ENCODE measurements at places on chromosomes 16 and 17.

DNA sequence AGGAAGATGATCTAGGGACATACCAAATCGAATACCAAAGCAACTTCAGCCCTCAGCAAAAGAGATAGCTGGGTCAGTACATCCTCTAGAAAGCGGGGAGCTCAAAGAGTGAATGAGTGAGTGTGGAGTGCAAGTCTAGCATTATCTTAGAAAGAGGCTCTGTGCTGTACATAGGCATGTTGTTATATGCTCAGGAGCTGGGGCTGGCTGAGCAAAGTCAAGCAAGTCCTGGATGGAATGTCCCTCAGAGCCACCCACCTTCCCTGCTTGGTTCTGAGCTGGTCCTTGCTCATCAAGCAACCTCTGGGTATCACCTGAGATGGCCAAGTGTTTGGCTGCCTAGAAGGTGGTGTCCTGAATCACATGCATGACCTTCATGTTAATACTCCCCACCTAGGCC, 4.9 kb upstream of the KLHL11 start:
- no peak for DNase-seq

GRCh38 chr17:73293031-73293430, 18.8 kb downstream of the CDC42EP4 start:
- no peak for DNase-seq

DNA sequence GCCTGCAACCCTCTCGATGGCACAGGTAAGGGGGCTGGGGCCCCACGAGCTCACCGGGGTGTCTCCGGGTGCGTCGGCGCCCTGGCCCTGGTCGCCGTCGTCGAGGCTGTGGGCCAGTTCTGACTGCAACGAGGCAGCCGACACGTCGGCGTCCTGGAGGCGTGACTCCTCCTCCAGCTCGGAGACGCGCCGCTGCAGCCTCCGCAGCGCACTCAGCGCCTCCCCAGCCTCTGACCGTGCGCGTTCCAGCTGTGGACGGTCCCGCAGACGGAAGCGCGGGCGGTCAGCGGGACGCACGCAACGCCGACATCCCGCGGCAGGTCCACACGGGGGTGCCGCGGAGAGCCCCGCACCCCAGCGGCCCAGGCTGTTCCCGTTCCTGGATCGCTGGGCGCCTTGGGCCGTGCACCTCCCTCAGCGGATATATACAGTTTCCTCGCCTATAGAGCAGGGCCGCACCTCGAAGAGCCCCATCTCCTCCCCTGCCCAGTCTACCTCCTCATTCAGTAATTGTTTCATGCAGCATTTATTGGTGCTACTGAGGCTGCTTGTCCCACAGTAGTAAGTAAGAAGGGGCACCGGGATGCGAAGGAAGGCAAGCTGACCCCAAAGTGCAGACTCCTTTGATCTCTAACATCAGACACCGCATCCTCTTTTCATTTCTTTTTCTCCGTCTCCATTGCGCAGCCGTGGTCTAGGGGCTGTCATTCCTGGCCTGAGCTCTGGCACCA, 5.8 kb downstream of the THOC6 start:
- DNase-seq = no peak

- no peak for DNase-seq
Observed at GRCh38 chr16:51453251-51453650, 302.2 kb upstream of the SALL1 start.

DNA sequence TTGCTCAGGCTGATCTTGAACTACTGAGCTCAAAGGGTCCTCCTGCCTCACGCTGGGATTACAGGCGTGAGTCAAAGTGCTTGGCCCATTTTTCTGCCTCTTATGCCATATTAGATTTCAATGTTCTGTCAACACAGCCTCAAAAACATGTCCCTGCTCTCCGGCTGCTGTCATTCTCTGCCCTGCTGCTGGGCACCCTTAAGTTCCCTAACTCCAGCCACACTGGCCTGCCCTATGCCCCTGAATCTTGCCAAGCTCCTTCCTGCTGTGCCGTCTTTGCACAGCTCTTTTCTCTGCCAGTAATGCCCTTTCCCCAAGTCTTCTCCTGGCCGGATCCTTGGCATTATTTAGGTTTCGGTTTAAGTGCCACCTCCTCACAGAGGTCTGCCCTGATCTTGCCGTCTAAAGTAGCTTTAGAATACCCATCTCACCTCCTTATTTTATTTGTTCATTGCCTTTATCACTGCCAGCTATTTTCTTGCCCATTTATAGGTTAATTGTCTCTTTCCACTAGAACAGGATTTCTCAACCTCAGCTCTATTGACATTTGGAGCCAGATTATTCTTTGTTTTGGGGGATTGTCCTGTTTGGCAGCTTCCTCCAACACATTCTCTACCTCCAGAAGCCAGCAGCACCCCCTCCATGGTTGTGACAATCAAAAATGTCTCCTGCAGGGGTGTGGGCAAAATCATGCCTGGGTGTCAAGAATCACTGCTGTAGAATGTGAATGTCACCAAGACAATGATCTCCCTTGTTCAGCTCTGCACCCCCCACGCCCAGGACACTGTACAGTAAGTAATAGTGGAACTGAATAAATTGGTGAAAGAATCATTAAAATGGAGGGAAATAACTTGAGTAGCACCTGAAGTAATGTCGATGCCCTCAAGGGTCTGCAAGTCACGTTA, 168.2 kb downstream of the CYLD start:
- no peak for DNase-seq

DNA sequence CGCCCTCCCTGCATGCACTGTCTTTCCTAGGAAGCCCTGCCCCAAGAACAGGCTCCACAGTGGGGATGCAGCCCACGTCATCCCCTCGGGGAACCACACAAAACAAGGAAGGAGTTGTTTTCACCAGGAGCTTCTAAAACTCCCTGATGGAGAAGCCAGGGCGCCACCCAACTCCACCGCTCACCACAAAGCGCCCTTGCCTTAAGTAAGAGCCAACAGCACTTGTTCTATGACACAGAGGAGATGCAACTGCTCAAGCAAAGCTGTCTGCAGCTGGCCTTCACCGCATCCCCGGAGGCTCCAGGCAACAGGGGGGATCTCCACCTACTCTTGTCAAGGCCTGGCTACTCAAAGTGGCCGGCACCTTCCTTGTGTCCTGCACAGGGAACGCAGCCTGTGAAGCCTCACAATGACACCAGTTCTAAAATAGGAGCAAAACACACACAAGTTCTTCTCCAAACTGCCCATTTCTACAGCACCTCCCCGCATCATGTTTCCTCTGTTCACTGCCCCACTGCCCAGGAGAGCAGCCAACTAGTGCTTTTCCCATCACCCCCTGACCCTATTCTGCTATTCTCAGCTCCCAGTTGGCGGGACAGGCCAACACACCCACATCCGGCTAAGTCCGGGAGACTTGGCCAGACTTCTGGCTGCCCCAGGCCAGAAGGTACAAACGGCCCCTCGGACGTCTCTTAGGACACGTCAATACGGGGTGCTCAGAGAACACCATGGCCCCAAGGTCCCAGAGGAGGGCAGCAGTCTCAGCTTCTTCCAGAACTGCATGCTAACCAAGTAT, 24.2 kb downstream of the MPG start:
- no peak for DNase-seq

DNA sequence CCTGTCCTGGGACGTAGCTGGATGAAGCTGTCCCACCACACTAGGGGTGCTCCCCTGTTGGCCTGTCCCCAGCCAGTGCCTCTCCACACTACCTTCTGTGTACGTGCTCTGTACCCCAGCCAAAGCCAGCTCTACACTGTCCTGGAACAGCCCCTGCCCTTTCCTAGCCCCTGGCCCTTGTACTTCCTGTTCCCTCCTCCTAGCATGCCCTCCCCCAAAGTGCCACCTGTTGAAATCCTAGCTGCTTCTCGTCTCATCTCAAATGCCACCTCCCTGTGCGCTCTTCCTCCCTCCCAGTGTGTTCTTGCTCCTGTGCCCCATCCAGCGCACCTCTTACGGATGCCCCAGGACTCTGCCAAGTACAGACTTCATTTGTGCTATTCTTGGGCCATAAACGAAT, 33.5 kb downstream of the IRX3 start:
- no peak for DNase-seq

- DNase-seq = no peak
Observed at GRCh38 chr17:13096291-13096690, 78.5 kb upstream of the ELAC2 start.

DNA sequence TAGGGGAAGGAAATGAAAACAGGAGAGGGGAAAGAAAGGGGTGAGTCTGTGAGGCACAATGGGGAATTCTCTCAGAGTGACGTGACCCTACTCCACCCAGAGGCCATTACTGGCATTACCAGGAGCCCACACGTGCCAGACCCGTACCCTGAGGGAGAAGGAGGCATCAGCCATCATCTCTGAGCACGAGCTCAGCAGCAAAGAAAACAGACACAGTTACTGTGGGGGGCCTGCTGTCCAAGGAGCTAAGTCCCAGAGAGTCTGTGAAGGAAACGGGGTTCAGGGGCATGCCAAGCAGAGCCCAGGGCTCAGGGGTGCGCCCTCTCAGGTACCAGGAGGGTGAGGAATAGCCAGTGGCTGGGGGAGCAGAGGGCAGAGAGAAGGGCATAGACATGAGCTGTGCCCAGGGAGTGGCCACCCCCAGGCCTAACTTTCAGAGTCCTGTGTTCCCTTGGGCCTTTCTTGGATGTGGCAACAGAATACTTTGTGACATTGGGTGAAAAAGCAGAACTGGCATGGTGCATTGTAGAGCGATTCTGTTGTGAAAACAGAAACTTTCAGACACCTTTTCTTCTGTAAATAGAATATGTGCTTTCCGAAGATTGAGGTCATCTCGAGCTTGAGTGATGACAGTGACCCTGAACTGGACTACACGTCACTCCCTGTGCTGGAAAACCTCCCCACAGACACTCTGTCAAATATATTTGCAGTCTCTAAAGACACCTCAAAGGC, 11.3 kb downstream of the TAF1C start:
- peak; percentile 42 for DNase-seq

DNA sequence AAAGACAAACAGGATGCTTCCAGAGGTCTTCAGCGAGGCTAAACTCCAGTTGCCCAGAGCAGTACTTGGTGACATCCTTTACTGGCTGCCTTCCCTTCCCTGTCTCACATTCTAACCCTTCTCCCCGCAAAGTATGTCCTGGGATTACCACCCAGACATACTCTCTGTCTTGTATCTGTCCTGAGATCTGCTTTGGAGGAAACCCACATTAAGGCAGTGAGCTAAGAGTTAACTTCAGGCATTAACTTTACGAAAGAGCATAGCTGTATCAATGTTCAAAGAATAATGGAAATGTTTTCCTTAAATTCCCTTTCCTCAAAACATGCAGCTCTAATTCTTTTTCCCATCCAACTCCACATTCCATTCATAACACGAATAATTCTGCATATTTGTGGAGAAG, 385.2 kb downstream of the NPIPA8 start:
- DNase-seq = no peak

DNA sequence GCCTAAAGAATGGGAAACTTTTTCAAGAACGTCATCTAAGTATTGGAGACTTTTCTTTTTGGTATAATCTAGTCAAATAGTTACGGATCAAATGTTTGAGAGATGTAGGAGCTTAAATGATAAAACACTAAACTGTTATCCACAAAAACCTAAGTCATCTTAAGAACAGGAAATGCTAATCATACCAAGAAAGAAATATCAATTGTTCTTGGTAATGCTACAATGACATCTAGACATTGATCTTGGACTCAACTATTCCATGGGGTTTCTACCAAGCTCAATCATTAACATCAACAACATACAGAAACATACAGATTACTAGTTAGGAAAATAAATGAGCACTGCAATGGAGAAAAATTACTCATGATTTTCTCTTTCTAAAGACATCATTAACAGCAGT, 3.8 kb downstream of the NUDT21 start:
- DNase-seq = no peak

GRCh38 chr17:62966426-62967204, 580 bp downstream of the TANC2 start:
- peak; percentile 44 for DNase-seq

GRCh38 chr17:66073384-66073783, 118.5 kb downstream of the CEP112 start:
- DNase-seq = no peak

- DNase-seq = no peak
Observed at GRCh38 chr17:64470625-64471024, 21.7 kb downstream of the MILR1 start.

- DNase-seq = no peak
Observed at GRCh38 chr16:11638140-11638539, 30.1 kb upstream of the SNN start.

GRCh38 chr16:4498546-4499195, 22.5 kb downstream of the HMOX2 start:
- no peak for DNase-seq

Data from HEK293T (cell line).